NCI-H1417 treated with DMSO at 0.1 percent for 48 hours (cell line): ENCODE measurements at places on chromosomes 1 and 21.

DNA sequence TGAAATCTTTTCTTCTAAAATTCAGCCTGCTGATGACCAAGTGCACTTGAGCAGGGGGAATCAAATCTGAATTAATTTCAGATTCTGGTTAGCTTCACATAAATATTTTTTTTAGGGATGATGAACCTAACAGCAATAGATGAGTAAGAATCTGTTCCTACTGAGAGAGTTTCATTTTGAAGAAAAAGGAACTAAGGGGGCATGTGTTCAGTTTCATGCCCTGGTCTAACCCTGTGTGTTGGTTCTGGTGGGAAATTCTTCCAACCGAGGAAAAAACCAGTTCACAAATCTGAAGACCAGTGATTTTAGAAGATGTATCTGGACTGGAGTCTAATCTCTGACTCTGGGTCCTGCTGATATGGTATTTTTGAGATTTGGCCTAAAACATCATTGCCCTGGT lies 13.7 kb downstream of the SELL start:
- no peak for DNase-seq

- no peak for DNase-seq
Measured at GRCh38 chr21:31974454-31974985, 101.7 kb downstream of the HUNK start.

GRCh38 chr1:194394676-194395075 lies 1208.3 kb upstream of the B3GALT2 start:
- DNase-seq = no peak

DNA sequence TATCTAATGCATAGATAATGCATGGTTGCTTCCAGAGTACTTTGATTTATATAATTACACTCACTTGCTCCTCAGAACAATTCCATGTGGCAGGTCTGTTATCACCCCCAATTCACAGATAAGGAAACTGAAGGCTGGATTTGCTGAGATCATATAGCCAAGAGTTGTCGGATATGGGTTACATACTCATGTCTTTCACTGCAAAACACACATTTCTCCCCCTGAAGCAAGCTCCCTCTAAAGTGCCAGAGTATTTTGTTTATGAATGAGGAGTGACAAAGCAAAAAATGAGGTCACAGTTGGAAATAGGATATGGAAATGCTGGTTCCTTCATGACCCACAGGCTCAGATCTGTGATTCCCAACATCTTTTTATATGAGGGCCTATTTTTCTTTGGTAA lies 134.2 kb downstream of the ROR1 start:
- no peak for DNase-seq

DNA sequence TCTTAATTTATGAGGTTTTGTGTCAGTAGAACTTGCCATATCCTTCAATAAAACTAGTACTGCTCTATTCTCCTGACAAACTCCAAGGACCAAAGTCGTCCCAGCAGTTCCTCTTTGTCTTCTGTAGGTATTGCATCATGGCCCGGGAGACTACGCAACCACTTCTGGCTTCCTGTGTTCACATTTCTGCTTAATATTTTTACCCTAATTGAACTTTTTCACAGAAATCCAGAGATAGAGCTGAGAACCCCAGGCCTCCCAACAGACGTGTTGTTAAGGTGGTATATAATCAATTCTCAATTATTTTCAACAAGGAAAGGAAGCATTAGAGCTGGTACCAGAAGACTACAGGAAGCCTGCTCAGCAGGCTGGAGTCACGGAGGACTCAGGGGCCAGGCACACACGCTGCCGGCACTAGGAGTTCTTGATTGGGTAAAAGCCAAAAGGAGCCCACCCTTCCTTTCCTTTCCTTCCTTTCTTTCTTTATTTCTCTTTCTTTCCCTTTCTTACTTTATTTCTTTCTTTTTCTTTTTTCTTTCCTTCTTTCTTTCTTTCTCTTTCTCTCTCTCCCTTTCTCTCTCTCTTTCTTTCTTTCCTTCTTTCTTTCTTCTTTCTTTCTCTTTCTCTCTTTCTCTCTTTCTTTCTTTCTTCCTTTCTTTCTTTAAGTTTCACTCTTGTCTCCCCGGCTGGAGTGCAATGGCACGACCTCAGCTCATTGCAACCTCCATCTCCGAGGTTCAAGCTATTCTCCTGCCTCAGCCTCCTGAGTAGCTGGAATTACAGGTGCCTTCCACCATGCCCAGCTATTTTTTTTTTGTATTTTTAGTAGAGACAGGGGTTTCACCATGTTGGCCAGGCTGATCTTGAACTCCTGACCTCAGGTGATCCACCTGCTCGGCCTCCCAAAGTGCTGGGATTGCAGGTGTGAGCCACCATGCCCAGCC lies 173.7 kb downstream of the ZBTB18 start:
- DNase-seq = no peak

- DNase-seq = no peak
Measured at GRCh38 chr1:26894263-26894662, 4.2 kb upstream of the GPN2 start.

GRCh38 chr1:170407581-170407980 lies 124.4 kb upstream of the GORAB start:
- DNase-seq = no peak

- DNase-seq = no peak
Measured at GRCh38 chr1:44839576-44839975, 3.5 kb downstream of the PTCH2 start.

GRCh38 chr1:192709544-192709943 lies 73.6 kb downstream of the RGS13 start:
- no peak for DNase-seq

DNA sequence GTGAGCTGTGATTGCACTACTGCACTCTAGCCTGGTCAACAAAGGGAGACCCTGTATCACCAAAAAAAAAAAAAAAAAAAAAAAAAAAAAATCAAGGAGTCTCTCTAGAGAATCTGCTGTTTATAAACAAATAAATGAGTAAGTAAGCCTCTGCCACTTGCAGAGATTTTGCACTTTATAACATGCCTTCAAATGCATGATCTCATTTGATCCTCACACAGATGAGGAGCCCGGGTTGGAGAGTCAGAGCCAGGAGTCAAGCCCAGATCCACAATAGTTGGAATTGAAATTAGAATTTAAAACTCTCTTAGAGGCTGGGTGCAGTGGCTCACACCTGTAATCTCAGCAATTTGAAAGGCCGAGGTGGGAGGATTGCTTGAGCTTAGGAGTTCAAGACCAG lies 4.0 kb downstream of the PRELP start:
- no peak for DNase-seq

GRCh38 chr1:247848346-247848745 lies 6.7 kb upstream of the OR11L1 start:
- no peak for DNase-seq

GRCh38 chr1:13451399-13451965 lies 41.2 kb downstream of the PRAMEF20 start:
- no peak for DNase-seq

DNA sequence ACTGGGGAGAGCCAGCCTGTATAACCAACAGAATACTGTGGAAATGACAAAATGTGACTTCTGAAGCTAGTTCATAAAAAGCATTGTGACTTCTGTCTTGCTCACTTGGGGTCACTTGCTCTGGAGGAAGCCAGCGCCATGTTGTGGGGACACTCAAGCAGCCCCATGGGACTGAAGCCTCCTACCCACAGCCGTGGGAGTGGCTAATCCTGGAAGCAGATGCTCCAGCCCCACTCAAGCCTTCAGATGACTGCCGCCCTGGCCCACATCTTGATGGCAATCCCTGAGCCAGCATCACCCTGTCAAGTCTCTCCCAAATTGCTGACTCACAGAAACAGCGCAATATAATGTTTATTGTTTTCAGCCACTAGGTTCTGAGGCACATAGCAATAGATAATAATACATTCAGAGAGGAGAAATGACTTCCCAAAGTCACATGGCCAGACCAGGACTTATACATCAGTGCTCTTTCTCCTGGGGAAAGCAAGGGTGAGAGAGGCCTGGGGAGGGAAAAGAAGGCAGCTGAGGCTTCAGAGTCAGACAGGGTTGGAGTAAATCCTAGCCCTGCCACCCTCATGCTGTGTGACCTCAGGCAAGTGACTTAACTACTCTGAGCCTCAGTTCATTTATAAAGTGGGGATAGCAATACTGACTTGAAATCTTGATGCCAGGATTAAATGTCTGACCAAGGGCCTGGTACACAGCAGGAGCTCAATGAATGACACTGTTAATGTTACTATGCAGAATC lies 5.0 kb upstream of the TNFRSF8 start:
- DNase-seq = no peak

- DNase-seq = no peak
Measured at GRCh38 chr1:232283864-232284263, 346.1 kb downstream of the SIPA1L2 start.

DNA sequence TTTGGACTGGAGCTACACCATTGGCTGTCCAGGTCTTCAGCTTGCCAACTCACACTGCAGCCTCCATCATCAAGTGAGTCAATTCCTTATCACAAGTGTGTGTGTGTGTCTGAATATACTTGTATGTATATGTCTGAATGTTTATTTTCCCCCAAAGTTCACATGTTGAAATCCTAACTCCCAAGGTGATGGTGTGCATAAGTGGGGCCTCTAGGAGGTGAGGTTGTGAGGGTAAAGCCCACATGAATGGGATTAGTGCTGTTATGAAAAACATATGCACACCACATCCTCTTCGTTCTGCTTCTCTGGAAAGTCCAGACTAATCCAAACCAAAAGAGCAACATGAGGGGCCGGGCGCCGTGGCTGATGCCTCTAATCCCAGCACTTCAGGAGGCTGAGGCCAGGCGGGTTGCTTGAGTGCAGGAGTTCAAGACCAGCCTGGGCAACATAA lies 48.7 kb upstream of the LBR start:
- no peak for DNase-seq

GRCh38 chr21:14687268-14687625 lies 141.1 kb upstream of the SAMSN1 start:
- DNase-seq = no peak

DNA sequence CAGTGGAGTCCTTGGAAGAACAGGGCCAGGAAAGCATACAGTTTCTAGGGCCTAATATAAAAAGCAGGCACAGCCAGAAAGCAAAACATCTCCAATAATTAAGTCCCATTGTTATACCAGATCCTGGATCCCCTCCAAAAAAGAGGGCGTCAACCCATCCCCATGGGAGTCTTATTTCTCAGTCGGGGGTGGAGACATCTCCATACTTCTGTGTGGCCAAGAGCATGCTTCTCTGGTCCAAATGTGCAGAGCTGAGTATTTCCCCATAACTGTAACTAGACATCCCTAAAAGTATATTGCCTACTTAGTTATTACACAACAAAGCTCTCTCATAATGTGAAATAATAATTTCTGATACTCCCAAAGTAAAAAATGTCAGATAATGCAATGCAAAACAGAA lies 104.2 kb upstream of the SOX13 start:
- DNase-seq = no peak

DNA sequence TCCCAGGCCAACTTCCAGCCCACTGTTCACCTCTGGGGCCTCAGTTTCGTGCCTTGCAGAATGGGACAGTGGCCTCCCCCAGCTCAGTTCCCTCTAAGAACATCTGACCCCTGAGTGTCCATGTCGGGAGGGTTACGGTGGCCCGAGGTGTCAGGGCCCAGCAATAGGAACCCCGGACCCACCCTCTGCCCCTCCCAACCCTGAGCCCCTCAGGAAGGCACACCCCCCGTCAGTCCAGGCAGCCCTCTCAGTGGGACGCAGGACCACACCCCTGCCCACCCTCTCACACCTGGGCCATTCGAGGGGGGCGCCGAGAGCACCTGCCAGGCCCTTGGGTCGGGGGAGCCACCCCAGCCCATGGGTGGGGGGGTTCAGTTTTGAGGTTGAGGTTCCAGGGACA lies 447 bp downstream of the TTC34 start:
- DNase-seq = no peak

- DNase-seq = no peak
Measured at GRCh38 chr1:227883641-227884301, 64.0 kb downstream of the WNT9A start.

GRCh38 chr1:199743227-199743626 lies 284.3 kb upstream of the NR5A2 start:
- no peak for DNase-seq

DNA sequence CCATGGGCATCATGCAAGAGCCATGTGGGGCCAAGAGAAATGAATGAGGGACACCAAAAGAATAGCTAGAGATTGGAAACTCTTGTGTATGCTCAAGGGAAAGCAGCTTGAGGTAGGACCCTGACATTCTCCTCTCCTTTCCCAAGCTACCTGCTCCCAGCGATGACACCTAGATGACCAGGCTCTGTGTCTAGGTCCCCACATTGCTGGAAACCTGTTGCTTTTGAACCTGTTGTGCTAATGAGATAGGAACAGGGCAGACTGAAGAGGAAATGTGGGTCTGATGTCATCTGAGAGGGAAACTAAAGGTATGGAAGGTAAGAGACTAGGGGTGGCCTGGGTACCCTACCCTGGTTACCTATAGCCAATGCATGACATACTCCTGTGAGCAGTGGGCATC lies 1.8 kb downstream of the FMOD start:
- no peak for DNase-seq

GRCh38 chr1:202133001-202133400 lies 10.3 kb downstream of the GPR37L1 start:
- DNase-seq = no peak

GRCh38 chr1:216944864-216945510 lies 221.8 kb upstream of the ESRRG start:
- no peak for DNase-seq

- no peak for DNase-seq
Measured at GRCh38 chr1:31458287-31458896, 45.4 kb downstream of the SERINC2 start.
